Stimulated activated CD4-positive, alpha-beta T cell treated with anti-CD3 and anti-CD28 coated beads, Interleukin-1b, Interleukin-23, amount 100 ng/mL, for 4 hours (primary cell): ENCODE measurements at places on chromosomes 11 and 22.
A peak's percentile ranks its signal among the peaks of the same experiment; 100 is the strongest.

DNA sequence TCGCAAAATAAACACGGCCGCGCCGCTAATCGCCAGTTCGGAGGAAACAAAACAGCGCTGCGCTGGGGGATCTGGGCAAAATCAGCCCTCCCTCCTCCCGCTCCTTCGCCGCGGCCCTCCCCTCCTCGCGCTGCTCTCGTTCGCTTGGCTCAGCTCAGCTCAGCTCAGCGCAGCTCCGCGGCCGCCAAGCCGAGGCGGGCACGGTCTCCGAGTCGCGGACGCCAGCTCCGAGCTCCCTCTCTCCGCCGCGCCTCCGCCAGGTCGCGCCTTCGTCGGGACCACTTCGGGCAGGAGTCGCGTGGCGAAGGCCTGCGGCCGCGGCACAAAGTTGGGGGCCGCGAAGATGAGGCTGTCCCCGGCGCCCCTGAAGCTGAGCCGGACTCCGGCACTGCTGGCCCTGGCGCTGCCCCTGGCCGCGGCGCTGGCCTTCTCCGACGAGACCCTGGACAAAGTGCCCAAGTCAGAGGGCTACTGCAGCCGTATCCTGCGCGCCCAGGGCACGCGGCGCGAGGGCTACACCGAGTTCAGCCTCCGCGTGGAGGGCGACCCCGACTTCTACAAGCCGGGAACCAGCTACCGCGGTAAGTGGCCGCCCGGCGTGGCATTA, at the start of gene SPON1:
TSS of gene SPON1 (plus strand) at position 162 of the 607 bp plus-strand sequence. CDS start at position 344, 182 bp downstream.
- peak; percentile 37 for DNase-seq

DNA sequence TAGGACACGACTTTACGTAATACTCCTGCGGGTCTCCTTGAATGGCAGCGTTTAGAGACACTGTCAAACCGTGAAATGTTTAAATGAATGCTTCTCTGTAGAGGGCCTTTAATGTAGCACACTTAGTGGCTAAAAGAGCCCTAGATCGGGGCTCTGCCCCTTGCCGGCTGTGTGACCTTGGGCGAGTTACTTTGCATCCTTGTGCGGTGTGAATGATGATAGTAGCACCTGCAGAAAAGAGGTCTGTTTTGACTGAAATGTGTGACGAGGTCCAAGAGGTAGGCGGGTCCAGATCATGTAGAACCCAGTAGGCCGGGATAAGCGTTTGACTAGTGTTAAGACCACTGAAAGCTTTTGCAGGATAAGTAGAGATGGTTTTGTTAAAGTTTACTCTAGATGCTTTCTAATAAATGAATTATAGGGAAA, 866 bp downstream of the MED17 start:
- DNase-seq = no peak

- no peak for DNase-seq
These were observed 113.6 kb downstream of the LDLRAD3 start for GRCh38 chr11:36057379-36058042.

DNA sequence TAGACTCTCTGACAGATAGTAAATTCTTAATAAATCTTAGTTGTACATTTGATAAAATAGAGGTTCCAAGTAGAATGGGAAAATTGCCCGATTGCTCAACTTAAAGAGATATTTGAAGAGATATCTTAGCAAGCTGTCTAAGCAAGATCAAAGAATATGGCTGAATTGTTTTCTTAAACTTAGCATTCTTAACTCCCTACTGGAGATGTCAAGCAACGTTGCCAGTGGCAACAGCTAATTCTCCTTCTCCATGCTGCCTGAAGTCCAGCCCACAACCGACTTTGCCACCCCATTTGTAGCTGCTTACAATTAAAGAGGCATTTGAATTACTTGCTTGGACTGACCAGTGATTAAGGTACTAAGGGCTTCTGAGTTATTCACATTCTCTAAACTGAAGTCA, 94.4 kb downstream of the FAM181B start:
- DNase-seq = no peak

- peak; percentile 85 for DNase-seq
These were observed at the start of gene TUBGCP6 for GRCh38 chr22:50244420-50245213. Gene TUBGCP6, minus strand, starts transcription at chr22:50245023. Its CDS starts 564 bp downstream, at chr22:50244459.

DNA sequence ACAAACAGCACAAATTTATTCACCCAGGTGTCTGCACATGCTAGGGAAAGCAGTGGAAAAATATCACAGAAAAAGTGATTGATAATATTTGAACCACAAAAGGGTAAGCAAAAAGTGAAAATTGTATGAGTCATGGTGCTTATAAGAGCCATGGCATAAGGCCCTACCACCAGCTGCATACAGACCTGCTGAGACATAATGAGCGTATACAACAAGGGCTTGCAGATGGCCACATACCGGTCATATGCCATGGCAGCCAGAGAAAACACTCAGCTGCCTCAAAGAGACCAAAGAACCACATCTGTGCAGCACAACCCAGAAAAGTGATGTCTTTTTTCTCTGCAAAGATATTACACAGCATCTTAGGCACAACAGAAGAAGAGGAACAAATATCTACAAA, 71.4 kb upstream of the OR9G4 start:
- no peak for DNase-seq

DNA sequence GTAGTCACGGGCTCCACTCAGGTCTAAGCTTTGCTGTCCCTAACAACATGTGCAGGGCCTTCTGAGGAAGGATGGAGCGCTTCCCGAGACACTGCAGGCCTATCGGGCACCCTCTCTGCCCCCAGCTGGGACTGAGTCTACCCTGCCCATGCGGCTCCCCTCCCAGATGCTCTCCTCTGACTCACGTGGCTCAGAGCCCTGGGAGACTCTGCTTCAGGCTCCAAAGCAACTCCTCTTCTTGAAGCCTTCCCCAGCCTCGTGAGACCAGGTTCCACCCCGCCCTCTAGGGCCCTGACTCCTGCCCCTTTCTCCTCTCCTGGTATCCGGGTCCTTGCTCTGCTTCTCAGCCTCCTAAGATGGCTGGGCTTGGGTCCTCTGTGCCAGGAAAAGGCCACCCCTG, 28.4 kb upstream of the ARFGAP3 start:
- no peak for DNase-seq

DNA sequence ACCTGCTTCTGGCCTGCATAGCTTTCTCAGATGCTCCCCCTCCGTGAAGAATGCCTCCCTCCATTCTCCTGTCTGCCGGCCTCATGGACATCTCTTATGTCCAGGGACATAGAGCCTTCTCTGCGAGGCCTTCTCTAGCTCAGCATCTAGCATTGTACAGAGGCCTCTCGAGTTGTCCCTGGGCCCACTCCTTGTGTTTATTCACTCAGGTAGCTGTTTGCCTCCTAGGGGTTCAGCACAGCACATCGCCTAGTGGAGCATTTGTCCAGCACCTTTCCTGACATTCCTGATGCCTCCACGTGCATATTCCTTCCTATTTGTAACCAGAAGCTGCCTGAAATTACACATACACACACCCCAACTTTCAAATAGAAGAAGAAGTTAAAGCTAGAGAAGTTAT, 101.3 kb downstream of the TBC1D22A start:
- DNase-seq = no peak

DNA sequence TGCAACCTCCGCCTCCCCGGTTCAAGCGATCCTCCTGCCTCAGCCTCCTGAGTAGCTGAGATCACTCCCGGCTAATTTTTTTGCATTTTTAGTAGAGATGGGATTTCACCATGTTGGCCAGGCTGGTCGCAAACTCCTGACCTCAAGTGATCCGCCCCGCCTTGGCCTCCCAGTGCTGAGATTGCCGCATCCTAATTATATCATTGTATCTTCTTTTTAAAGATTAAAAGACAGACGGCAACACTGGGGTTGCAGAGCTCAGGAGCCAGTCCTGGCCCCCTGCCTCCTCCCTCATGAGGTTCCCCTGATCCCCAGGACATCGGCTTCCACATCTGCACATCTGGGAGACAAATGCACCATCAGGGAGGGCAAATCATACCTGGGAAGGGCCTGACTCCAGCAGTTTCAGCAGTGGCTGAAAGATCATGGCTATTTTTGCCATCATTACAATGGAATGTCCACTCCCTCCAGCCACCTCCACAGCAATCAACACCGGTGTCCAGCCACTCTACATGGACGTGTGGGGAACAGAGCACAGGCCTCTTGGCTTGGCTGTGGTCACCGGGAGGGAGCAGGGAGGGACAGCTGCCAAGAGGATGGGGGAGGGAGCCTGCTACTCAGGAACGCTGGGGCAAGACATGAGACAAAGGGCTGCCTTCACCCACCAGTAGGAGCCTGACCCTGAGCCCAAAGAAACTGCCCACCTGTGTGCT, 9.2 kb upstream of the CELSR1 start:
- no peak for DNase-seq

DNA sequence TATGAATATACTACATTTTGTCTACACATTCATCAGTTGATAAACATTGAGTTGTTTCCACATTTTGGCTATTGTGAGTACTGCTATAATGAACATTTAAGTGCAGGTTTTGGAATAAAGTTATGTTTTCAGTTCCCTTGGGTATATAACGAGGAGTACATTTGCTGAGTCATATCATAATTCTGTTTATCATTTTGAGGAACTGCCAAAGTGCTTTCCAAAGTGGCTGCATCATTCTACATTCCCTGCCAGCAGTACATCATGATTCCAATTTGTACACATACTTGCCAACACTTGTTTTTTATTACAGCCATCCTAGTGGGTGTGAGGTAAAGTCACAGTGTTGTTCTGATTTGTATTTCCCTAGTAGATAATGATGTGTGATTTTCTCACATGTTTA, 1458.6 kb upstream of the TENM4 start:
- DNase-seq = no peak

DNA sequence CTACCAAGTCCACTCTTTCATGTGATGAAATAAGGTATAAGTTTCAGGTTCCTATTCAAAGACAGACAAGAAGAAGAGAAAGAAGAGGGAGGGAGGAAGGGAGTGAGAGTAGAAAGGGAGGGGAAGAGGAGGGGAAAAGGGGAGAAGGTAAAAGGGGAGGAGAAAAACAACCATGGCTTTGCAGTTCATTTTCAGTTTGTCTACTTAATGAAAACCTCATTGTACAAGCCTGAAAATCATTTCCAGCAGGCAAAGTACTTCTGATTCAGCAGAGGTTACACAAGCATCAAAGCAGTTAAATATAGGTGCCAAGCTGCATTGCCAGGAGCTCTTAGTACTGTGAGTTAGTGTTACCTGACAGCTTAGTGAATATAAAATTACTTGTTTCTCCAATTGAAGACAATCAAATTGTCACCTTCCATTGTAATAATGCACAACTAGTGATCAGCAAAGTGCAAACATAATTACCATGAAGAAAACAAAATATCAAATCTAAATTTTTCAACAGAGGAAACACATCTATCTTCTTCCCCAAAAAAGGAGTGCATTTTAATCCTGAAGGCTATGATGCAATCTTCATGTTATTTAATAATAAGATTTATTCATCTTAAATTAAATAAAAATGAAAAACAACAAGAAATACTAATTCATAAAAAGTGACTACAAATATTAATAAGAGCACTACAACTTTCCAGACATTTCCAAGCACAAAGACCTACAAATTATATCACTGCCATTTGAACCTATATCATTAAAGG, 8.2 kb downstream of the SOX6 start:
- DNase-seq = no peak

DNA sequence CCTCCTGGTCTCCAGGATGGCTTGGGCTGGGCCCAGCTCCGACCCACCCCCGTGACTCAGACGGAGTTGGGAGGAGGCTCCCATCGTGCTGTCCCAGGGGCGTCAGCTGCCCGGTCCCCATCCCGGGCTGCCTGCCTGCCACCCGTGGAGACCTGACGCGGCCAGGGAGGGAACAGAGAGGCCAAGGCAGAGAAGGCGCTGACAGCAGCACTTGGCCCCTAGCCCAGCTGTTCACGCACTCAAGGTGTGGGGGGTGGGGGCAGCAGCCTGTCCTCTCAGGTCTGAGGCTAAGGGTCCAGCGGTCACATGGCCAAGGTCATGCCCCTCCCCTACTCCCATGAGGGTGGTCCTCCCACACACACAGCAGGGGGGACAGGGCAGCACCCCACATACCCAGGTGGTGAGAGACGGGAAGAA, 48.6 kb downstream of the ELFN2 start:
- no peak for DNase-seq

DNA sequence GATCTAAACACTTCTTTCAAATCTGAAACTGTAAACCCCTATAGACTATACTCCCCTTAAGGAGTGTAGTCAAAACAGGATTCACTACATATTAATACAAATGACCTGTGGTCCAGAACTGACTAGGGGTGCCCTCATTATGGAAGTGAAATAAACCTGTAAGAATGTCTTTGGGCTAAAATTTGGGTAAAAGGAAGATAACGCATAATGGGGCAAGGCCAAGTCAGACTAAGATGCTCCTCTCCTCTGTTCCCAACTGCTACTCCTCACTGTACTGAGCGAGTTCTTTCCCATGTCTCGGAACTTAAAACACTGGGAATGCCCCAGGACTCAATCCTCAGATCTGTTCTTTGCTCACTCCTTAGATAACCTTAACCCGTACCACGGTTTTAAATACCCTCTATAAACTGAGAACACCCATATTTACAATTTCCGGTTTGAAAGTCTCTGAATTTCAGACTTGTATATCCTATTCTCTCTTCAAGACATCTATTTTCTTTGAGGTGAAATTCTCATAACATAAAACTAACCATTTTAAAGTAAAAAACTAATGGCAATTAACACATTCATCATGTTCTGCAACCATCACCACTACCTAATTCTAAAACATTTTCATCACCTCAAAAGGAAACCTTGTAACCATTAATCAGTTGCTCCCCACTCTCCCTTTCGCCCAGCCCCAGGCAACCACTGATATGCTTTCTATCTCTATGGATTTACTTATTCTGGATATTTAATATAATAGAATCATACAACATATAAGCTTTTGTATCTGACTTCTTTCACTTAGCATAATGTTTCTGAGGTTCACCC, 4.0 kb downstream of the THAP12 start:
- no peak for DNase-seq

GRCh38 chr22:29070490-29070889, 2.3 kb upstream of the KREMEN1 start:
- no peak for DNase-seq

GRCh38 chr11:121068787-121069186, 32.3 kb upstream of the TECTA start:
- DNase-seq = no peak

DNA sequence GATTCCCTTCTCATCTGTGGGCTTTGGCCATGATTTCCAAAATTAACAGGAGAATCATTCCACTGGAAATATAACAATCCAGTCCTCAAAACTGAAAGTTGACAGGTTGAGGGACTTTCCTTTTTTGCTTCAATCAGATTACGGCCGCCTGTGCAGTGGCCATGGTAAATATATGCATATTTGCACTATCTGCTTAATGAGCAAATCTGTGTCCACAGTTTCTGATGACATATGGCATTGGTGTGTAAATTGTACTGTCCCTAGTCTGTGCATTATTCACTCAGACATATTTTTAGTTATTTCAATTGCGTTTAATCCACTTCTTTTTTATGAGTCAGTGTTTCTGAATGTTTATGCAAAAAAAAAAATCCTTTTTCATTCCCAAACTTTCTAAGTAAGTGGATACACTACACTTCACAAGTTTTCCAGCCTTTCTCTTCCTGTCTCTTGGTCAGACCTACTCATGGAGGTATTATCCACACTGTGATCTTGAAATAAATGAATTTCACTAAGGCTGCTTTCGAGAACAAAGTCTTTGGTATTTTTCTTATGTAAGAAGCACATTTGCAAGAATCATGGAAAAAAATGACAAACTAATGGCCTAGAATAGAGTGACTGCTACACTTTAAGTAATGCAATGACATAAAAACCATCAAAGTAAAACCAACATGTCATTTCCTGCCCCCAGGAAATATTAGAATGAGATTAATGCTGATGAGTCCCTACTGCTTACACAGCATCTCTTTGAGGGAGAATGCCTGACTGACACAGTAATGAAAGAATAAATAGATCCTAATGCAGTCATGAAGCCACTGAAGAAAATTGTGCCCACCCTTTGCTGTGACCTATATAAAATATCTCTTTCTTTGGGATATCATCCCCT, 76.4 kb upstream of the MTNR1B start:
- DNase-seq = no peak
